CD4-positive, alpha-beta T cell treated with Interleukin-6 at 100 ng/mL for 8 hours (primary cell): ENCODE measurements at places on chromosomes 5 and 9.

DNA sequence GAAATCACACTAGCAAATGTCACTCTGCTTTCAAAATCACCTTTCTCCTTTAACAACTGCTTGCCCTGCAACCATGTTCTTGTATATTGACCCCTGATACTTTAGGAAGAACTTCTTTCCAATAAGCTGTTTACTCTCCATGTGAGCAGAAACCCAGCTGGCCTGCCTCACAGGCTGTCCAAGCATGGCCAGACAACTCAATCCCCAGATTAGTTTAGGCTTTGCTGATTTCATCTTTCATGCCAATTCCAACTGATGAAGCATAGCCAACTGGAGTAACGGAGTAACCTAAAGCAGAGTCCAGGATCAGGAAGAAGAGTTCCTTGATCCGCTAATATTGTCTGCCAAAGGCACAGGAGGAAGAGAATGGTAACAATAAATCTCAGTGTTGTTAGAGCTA lies 56.7 kb upstream of the HTR1A start:
- DNase-seq: no peak

- no peak for DNase-seq
Observed at GRCh38 chr5:15598294-15598902, 98.4 kb downstream of the FBXL7 start.

GRCh38 chr5:1640421-1640881 lies 116.7 kb upstream of the LPCAT1 start:
- no peak for DNase-seq

- DNase-seq: no peak
Observed at GRCh38 chr5:90855296-90856010, 296.9 kb downstream of the ADGRV1 start.

DNA sequence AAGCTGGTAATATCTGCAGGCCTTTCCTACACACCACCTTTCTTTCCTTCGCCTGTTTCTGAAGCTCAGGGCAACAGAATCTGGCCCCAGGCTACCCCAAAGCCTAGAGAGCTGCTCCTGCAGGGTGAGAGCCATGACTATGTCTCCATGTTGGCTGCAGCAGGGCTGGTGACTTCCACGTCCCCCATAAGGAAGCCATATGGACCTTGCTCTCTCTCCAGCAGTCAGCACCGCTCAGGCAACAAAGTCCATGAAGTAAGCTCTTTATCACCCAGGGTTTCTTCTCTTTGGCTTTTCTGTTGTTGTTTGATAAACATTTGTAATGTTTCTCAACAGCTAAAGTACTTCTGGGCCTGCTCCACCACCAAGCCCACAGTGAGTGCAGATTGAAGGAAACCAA lies 125.2 kb downstream of the SLIT3 start:
- no peak for DNase-seq
